Stimulated activated CD8-positive, alpha-beta memory T cell treated with anti-CD3 and anti-CD28 coated beads, Interleukin-2, amount 100 ng/mL, for 48 hours (primary cell): ENCODE measurements at places on chromosomes 11 and 22.

DNA sequence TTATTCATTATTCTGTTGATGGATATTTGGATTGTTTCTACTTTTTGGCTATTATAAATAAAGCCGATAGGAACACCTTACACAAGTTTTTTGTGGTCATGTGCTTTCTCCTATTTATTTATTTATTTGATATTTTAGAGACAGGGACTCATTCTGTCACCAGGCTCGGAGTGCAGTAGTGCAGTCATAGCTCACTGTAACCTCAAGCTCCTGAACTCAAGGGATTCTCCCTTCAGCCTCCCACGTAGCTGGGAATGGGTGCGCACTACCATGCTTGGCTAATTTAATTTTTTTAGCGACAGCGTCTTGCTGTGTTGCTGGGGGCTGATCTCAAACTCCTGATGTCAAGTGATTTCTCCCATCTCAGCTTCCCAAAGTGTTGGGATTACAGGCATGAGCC lies 135.1 kb downstream of the UVRAG start:
- no peak for DNase-seq

DNA sequence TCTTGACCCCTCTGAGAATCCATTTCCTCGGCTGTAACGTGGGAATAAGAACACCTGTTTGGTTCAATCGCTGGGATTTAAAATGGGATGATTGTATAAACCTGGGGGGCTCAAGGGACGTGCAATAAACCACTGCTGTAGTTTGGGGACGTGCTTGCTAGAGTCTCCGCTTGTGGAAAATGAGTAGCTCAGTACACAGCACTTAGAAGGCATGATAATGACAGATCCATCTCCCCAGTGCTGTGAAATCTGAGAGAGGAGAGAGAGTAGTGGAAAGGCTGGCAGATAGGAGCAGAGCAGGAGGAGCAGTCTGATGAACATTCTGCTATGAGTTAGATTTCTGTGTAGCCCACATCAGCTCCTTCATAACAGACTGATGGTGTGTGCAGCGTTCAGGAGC lies 256.5 kb downstream of the MN1 start:
- no peak for DNase-seq

DNA sequence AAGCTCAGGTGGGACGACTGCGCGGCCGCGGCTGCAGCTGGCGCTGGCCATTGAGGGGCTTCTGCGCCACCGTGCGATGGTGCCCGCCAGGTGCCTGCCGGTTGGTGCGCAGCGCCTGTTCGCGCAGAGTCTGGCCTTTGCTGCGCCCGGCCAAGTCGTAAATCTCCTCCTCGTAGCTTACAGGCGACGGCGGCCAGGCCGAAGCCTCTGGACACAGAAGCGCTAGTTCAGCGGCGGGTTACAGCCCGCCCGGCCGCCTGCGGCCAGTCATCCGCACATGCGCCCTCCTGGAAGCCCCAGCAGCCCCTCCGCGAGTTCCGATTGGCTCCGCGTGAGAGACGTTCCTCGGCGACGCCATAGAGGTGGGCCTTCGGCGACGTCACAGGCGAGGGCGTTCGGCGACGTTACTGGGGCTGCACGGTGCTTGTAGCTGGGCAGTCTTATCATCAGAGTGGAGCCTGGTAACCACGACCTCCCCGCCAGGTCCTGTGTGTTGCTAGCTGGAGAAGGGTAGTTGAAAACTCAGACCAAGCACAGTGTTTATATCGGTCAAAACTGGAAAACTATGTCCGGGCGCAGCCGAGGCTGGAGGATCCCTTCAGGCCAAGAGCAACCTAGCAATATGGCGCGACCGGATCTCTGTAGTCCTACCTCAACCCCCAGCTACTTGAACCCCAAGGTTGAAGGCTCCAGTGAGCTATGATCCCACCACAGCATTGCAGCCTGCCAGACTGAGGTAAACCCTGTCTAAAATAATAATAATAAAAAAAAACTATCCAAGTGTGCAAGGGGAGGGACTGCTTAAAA lies 265.7 kb downstream of the OR4C45 start:
- no peak for DNase-seq

- DNase-seq = no peak
Measured at GRCh38 chr11:22558664-22559063, 67.0 kb downstream of the FANCF start.

DNA sequence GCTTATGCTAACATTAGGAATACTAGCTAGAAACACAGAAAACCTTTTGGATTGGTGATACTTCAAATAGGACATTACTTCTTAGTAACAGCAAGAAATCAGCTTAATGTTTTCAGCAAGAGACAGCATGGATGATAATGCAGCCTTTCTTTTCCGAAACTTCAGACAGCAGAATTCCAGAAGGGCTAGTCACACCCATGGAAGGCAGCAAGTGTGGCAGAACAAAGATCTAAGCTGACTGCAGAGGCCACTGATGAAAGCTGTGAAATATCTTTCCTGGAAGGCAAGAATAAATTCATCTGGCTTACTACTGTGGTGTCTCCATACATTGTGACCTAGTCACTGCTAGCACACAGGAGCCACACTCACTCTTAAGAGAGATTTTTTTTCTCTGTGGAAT lies 100.3 kb downstream of the CCDC83 start:
- DNase-seq = no peak
